Sigmoid colon (tissue), 7 donors: ENCODE measurements at places on chromosomes 2 and 18. TPM values are rescaled to one million over a fixed set of nuclear protein-coding genes. Genes with fewer than 3 reads are reported as not detected.

DNA sequence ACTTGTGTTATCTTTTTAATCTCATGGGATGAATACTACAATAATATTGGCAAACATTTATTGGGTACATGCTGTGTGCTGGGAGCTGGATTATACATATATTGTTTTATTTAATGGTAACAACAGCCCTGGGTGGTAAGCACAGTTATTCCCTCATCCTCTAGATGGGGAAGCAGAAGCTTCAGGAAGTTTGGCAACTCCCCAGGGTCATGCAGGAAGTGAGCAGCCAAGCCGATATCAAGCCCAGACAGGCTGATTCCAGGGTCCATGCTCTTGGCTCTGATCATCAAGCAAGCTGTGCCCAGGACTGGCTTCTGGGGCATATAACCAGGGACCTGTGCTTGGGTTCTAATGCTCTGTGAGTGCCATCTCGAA, 155.8 kb downstream of the ZNF516 start:
- no peak for DNase-seq

- no peak for DNase-seq
These were observed 189.4 kb upstream of the ARL4C start for GRCh38 chr2:234686088-234686890.

VIT gene
- 4.8 TPM for total RNA-seq

CUL3 gene
- 59.3 TPM for total RNA-seq

SDC1 gene
- total RNA-seq: 1.5 TPM

DNA sequence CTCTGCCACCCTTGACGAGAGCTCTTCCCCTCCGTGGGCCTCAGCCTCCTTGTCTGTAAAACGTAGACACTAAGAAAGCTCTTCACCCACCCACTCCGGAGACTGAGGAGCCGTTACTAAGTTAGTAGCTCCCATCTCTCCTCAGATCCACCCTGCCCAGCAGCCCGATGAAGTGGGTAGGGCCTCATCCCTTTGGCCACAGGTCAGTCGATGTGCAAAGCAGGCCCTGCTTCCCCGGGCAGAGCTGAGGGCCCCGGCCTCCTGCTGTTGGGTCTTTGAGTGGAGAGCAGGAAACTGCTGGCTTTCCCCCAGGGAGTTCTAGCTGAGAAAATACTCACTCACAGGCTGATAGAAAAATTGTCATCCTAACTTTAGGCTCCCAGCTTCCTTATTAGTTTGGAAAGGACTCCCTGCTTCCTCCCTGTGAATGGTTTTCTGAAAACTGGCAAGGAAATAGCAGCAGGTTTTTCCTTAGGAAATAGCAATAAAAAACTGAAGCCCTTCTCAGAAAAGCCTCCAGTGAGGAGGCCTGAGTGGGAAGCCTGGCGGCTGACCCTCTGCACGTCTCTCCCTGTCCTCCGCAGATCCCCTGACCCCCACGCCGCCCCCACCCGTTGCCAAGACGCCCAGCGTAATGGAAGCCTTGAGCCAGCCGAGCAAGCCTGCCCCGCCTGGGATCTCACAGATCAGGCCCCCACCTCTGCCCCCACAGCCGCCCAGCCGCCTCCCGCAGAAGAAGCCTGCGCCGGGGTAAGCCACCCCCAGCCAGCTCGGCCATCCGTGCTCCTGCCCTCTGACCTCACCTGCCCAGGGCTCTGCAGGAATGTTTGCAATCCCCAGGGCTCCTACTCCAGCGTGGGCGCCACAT, 30.2 kb downstream of the ITGB1BP1 start:
- DNase-seq: peak; percentile 38

INSIG2 gene
- total RNA-seq: 17.8 TPM
